ENCODE measurements at places on chromosomes 13 and 19.

DNA sequence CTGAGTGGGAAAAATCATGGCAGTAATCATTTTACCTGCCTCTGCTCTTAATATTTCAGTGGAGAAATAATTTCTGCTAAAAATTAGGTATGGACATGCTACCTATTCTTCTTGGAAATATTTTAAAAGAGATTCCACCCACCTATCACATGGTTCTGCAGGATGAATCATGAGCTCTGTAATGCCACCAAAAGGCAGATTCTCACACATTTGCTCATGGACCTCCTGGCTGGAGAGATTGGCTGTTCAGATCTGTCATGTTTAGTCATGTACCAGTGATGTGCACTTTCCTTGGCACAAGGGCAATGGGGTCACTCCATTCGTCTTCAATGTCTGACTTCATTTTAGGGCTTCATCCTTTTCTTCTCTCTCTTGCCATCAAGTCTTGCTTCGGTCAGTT, 101.8 kb upstream of the MBNL2 start:
- DNase-seq, result no peak

GRCh38 chr19:34276614-34277013, 22.3 kb downstream of the GARRE1 start:
- no peak for DNase-seq

- DNase-seq, result no peak
These were observed at the start of gene PTPRH for GRCh38 chr19:55208880-55209692. Gene PTPRH (minus strand): TSS chr19:55209501. CDS start chr19:55209433, 68 bp downstream.

DNA sequence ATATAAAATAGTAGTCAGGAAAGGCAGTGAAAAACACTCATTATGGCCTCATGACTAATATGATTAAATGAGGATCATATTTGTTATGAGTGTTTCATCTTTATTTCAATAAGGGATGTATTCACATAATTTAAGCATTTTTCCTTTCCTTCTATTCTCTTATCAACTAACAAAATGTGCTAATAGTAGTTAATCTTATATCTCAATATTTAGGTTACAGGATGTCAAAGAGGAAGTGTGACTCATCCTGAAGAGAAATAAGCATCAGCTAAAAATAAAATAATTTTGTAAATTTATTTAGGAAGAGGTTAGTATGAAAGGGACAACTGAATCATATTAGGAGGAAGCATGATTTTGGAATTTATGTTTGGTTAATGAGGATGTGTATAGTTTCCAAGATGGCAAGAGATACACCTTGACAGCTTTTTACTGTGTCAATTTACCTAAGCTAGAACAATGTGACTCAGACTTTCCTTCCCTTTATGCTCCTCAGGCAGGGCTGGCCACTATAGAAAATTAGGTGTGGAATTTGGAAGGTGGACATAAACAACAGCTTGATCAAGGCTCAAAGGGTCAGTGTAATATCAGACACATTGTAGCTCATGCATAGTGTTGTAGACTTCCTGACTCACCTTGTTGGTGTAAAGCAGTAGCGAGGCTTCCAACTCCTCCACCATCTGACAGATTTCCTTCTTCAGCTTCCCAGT, 172.7 kb downstream of the SLITRK1 start:
- DNase-seq, result no peak

All from stimulated activated CD4-positive, alpha-beta T cell treated with anti-CD3 and anti-CD28 coated beads, Interleukin-2, amount 100 ng/mL, for 24 hours (primary cell).